ENCODE measurements at places on chromosomes 6 and 20.
A peak's percentile ranks its signal among the peaks of the same experiment; 100 is the strongest.

GRCh38 chr20:32527052-32527446 lies 58.1 kb downstream of the NOL4L start:
- no peak for DNase-seq

GRCh38 chr6:142953373-142954273 lies 8.6 kb upstream of the HIVEP2 start:
- DNase-seq = no peak

- DNase-seq = no peak
Observed at GRCh38 chr6:37319856-37320480, 33.8 kb upstream of the RNF8 start.

DNA sequence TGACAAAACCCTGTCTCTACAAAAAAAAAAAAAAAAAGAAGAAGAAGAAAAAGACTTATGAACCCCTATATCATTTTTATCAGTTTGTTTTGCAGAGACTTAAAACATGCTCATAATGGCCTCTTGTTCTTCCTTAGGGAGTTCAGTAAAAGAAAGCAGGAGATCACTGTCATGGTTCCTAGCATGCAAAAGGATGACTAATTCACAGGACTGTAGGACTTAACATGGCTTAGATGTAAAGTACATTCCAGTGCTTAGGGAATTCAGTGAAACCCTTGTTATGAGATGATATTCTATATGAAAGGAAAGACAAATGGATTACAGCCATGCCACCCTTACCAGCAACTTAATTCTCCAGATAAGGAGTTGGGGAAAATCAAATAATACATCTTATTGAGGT lies 29.5 kb downstream of the EEF1A1 start:
- DNase-seq = no peak

- DNase-seq = peak; percentile 65
Observed at GRCh38 chr20:25000268-25000801, 7.8 kb upstream of the APMAP start.

Data from urothelium cell line (cell line).